Stimulated activated CD4-positive, alpha-beta T cell treated with anti-CD3 and anti-CD28 coated beads, Interleukin-1b, Interleukin-23, amount 100 ng/mL, for 1 hour (primary cell): ENCODE measurements at places on chromosomes 5 and 9.

DNA sequence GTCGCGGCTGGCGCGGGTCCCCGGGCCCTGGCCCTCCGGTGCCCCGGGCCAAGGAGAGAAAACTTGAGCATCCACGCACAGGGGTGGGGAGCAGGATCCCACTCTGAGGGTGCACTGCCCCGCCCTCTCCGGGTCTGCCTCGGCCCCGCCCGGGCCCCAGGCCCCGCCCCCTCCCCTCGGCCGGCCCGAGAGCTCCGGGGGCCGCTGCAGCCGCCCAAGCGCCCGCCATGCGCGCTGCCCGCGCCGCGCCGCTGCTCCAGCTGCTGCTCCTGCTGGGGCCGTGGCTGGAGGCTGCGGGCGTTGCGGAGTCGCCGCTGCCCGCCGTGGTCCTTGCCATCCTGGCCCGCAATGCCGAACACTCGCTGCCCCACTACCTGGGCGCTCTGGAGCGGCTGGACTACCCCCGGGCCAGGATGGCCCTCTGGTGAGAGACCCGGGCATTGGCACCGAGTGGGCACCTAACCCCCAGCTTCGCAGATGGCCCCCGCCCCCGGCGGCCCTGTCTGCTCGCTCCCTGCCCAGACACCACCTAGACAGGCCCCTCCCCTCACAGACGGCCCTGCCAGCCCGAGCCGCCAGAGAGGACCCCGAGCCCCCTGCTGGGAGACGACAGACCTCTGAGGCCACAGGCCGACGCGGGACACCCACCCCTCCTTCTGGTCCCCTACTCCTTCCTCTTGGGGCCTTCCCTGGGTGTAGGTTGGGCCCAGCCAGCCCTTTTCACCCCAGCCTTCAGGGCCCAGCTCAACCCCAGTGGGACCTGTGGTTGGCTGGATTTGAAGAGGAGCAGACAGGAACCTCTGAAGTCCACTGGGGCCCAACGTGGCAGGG is at the start of gene CERCAM:
CERCAM (plus strand) TSS at position 207 of the 831 bp plus-strand sequence; CDS start at position 228, 21 bp downstream.
- DNase-seq, result no peak

DNA sequence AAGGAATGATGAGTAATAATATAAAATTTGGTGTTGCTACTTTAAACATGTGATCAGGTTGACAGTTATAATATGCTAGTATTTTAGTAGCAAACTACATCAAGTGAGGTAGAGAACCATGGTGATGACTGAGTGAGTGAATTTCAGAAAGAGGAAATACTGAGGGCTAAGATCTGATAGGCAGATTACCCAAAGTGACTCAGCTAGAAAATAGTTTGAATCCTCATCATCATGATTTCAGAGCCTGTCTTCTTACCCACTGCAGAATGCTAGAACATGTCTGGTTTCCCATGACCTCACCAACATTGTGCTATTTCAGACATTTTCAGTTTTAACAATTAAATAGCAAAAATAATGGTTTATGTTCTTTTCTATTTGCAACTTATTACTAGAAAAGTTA is 602.1 kb downstream of the TAF11L14 start:
- DNase-seq, result no peak

DNA sequence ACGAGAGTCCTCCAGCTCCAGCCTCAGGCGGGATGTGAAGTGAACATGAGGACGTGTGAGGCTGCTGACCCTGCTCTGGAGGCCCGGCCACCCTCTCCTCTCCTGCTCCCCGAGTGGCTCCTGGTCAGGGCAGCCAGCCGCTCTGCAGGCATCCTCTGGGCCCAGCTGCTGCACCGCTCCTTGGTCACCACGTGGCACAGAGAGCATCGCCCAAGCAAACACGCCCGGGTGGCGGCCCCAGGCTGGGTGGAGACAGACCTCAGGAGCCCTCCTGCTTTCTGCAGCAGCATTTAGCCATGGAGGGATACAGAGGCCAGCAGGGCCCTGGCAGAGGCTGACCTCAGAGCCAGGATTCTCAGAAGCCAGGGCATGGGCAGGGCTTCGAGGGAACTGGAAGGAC is 69.7 kb upstream of the SARDH start:
- DNase-seq, result no peak

GRCh38 chr9:84239343-84239742 is 101.2 kb downstream of the SLC28A3 start:
- DNase-seq, result no peak

- DNase-seq, result no peak
These were observed 16.9 kb downstream of the COL5A1 start for GRCh38 chr9:134658378-134658955.

GRCh38 chr9:113537229-113537810 is 73.8 kb downstream of the RGS3 start:
- no peak for DNase-seq

DNA sequence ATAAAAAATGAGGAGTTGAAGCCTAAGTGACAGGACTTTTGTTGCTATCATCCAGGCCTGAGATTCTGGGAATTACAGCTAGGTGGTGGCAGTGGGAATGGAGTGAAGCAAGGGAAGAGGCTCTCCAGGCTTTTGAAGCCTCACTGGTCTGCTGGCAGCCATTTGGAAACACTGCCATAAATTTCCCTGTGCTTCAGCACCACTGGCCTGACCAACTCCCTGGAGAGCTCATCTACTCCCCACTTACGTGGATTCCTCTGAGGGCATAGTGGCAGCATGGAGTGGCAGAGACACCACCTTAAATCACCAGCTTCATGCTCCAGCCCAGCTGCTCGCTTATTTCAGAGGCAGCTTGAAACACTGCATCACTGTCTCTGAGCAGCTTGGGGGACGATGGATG is 518.2 kb downstream of the TLR4 start:
- DNase-seq, result no peak

GRCh38 chr9:32350682-32351081 is 33.8 kb upstream of the ACO1 start:
- DNase-seq, result no peak

DNA sequence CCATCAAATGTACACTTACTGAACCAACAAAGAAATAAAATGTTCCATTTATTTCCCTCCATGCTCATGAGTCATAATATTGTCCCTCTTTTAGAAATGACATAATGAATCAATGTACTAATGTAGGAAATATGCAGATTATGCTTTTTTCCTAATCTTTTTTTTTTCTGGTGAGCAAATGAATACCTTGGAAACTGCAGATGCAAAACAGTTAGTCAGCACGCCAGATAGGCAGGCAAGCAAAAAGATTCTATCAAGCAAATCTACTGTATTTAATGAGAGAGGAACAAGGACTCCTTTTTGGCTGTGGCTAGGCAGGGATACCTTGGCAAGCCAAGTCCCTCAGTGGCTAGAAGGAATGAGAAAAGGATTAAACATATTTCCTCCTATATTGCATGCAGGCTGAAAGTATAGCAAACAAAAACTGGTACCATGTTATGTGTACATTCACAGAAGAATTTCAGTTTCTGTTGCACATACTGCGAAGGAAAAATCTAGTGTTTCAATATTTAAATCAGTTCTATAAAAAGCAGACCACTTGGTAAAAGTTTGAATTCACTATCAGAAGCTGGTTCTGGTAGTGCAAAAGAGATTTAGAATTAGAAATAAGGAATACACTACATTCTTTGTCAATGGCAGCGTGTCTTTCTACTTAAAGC is 605.4 kb downstream of the TLE1 start:
- DNase-seq, result no peak

DNA sequence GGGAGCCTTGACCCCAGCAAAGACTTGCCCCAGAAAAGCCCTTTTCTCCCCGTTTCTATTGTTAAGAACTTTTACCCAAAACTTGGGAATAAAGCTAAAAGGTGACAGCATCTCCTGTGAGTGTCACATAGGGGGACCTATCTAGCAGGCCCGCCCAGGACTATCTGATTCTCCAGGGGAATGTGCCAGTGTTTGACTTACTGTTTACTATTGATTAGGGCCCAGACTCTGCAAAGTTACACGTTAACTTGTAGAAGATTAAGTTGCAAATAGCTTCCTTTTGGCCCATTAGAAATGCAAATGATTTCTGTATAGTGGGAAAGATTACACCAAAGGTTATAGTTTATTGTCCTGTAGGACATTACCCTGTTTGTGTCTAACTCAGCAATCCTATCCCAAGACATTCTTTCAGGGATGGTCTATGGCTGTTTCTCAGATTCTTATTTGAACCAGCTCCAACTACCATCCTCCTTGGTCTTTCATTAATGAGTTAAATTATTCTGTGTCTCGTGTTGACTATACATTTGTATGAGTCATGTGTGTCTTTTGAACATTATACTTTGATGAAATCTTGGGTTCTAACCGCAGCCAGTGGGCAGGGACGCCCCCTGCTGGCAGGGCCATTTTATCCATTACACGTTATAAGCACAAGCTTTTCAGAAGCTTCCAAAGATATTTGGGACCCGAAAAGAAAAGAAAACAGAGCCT is 60.7 kb downstream of the HRH2 start:
- no peak for DNase-seq

GRCh38 chr5:74851684-74852353 is 14.4 kb downstream of the FAM169A start:
- DNase-seq, result no peak

DNA sequence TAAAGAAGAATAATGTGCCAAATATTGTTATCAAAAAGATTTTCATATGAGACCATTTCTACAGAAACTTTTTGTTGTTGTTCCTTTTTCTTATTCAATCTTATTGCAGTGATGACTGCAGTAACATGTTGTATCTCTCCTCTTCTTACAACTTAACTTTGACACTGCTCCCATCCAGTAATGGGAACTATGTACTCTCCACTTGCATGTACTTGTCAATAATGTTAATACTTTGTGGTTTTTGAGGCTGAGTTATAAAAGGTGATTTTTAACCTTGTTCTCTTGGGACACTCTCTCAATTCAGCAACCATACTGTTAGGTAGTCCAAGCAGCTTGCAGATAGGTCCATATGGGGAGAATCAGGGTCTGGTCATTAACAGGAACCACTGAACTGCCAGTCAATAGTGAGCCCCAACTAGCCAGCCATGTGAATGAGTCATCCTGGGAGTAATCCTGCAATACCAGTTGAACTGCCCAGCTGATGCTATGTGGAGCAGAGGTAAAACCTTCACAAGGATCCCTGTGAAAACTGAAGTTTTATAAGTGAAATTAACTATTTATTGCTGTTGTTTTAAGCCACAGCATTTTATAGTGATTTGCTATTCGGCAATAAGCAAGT is 199.6 kb upstream of the DAB2 start:
- no peak for DNase-seq

GRCh38 chr9:14221119-14221518 is 92.8 kb downstream of the NFIB start:
- DNase-seq, result no peak

DNA sequence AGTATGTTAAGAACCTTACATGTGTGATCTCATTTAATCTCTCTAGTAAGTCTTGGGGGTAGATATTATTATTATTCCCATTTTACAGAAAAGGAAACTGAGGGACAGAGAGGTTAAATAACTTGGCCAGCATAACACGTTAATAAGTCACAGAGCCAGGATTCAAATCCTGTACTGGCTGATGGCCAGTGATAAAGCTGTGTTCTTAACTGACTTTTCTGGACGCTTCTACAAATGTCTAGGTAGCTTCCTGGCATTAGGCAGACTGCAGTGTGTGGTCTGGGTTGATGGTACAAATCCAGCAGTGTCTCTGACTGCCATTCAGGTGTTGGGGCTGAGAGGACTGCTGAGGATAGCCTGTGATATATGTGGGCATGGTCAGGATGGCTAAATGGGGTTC is 125.8 kb upstream of the CXCL14 start:
- DNase-seq, result no peak

GRCh38 chr5:151523335-151523734 is 67.8 kb downstream of the FAT2 start:
- no peak for DNase-seq

DNA sequence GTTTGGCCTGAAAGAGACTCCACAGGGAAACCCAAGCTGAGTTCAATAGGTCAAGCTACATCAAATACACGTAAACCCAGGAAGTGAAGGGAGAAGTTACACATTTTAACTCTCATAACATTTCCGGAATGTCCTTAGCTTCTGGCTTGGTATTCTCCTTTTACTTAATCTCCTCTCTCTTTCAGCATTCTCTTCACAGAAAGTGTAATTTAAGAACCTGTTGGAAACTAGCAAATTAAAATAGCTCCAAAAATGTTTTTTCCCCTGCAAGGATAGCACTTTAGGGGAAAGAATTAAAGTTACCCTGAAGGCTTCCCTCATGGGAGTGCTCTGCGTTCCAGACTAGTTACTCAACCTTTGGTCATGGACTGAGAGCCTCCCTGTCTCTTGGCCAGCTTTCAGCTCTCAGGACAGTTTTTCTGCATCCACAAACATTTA is 292.7 kb upstream of the TARS1 start:
- no peak for DNase-seq

GRCh38 chr9:34985311-34985899 is 4.1 kb upstream of the DNAJB5 start:
- DNase-seq, result no peak

DNA sequence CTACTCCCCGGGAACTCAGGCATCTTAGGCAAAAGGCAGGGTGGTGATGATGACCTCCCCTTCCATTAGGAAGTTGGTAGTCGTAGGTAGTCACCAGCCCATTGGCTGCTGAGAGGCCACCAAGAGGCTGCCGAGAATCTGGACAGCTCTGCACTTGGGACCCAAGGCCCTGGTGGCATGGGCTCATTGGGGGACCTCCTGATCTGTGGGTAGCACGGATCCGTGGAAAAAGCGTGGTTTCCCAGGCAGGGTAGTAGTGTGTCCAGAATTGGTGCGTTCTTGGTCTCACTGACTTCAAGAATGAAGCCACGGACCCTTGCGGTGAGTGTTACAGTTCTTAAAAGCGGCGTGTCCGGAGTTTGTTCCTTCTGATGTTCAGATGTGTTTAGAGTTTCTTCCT is 158.8 kb downstream of the CNTLN start:
- no peak for DNase-seq

DNA sequence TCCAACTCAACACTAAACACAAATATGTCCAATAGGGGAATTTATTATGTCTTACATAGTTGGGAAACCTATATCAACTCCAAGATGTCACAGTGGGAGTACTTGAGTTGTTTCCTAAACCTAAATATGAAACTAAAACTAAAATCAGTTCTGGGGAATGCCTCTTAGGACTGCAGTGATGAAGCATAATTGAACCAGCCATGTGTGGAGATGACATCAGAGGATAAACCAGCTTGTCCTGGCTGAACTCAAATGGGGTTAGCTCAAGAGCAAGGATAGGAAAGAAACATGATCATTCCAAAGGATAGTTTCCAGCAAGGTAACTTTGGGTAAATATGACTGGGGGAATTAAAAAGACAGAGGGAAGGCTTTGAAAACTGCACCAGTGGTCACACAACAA is 88.9 kb upstream of the PLPPR1 start:
- no peak for DNase-seq

DNA sequence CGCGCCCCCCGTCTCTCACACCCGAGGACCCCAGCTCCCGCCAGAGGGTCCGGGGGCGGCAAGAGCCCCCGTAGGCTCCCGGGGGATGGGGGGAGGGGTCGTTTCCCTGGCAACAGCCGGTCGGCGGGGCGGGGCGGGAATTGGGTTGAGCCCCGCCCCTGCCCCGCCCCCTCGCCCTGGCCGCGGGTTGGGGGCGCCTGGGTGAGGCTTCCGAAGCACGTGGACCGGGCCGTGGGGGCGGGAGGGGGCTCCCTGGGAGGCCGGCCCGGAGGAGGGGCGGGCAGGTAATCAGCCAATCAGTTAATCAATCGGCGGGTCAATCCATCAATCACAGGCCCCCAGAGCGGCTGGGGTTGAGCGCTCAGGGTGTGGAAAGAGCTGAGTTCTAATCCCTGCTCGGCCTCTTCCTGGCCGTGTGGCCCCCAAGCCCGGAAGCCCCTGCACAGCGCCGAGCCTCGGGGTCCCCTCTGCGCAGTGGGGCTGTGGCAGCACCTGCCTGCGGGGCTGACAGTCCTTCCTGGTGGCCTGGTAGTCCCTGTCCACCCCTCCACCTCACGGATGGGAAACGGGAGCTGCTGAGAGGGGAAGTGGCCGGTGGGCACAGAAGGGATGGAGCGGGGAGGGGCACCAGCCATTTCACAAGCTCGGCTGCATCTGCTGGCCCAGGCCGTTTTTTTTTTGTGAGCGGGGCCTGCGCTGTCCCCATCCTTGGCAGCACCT is 174.2 kb upstream of the IER5L start:
- DNase-seq, result no peak
